ENCODE measurements at places on chromosomes 6 and 20.

DNA sequence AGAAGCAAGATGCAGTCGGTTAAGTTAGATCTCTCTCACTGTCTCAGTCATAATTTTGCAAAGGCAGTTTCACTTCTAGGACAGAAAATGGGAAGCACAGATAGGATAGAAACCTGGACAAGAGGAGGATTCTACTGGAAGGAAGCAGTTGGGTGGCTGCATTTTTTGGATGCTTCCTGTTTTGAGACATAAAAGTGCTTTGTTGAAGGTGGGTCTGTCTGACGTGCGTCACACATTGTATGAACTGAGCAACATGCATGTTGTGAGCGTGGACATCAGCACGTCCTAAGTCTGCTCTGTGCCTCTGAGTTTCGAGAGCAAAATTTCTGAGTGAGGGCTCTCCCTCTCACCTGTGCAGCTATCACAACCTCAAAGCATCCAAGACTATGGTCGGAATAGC is 68.7 kb upstream of the SNX9 start:
- no peak for DNase-seq

DNA sequence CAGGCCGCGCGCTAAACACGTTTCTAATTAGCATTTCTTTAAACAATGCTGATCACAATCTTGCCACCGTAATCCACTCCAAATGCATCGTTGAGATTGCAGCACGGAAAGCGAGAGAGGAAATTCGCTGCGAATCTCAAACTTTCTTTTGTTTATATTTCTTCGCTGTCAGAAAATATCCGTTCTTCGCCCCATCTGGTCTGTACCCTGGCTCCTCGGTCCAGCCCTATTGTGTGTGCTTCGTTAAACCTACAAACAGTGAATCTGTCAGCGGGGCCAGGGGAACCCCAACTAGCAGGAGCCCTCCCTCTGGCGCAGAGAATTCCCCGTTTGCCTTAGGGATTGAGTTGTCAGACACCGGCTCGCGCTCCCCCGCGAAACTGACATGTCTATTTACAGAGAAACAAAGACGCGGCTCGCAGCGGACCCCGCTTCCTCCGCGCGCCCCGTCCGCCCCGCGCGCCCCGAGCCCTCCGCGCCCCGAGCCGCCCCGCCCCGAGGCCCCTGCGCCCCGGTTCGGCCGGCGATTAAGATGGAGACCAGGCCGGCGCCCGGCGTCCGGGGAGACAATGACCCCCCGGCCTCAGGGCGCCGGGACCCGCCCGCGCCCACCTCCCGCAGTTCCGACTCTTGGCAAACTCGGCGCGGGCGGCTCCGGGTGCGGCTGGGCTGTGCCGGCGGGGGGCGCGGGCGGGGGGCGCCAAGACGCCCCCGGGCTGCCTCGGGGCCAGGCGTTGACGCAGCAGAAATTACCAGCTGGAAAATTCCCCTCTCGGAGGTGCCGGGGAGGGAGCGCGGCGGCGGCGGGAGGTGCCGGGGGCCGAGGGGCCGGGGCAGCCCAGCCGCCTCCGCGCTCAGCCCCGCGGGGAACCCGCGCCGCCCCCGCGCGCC is 874 bp downstream of the ZBTB46 start:
- no peak for DNase-seq

- DNase-seq = peak; percentile 26
Observed at GRCh38 chr20:44209686-44210405, 725 bp downstream of the OSER1 start.

DNA sequence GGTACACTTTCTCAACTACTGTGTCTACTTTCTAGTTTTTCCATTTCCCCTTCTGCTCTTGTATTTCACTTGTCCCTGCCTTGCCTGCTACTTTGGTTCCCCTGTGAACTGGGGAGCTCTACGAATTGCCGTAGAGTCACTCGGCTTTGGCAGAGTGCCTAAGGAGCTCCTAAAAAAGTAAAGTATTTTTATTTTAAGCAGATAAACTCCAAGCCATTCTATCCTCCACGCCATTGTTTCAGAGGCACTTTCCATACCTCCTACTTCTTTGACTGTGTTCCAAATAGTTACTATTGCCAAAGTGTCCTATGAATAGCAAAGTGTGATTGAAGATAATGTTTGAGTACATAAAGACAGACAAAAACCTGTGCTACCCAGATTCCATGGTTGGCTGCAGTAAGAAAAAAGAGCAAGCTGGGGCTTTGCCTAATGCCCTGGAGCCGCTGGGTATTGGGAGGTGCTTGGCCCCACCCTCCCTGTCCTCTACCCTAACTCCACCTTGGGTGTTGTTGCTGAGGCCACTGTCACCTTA is 5.1 kb upstream of the MBOAT1 start:
- DNase-seq = no peak

- no peak for DNase-seq
Observed at GRCh38 chr20:53752971-53753879, 159.6 kb upstream of the ZNF217 start.

DNA sequence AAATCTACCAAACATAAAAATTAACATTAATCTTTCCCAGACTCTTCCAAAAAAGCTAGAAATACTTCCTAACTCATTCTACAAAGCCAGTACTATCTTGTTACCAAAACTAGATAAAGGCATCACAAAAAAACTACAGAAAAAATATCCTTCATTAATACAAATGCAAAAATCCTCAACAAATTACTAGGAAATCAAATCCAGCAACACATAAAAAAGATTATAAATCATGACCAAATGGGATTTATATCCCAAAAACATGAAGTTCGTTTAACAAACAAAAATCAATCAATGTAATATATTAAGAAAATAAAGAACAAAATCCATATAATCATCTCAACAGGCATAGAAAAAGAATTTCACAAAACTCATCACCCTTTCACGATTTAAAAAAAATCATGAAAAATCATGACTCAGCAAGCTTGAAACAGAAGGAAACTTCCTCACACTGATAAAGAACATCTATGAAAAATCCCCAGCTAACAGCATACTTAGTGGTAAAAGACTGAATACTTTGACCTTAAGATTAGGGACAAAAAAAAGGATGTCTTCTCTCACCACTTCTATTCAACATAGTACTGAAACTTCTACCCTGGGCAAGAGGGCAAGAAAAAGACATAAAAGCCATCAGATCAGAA is 43.2 kb downstream of the RANBP9 start:
- DNase-seq = no peak

DNA sequence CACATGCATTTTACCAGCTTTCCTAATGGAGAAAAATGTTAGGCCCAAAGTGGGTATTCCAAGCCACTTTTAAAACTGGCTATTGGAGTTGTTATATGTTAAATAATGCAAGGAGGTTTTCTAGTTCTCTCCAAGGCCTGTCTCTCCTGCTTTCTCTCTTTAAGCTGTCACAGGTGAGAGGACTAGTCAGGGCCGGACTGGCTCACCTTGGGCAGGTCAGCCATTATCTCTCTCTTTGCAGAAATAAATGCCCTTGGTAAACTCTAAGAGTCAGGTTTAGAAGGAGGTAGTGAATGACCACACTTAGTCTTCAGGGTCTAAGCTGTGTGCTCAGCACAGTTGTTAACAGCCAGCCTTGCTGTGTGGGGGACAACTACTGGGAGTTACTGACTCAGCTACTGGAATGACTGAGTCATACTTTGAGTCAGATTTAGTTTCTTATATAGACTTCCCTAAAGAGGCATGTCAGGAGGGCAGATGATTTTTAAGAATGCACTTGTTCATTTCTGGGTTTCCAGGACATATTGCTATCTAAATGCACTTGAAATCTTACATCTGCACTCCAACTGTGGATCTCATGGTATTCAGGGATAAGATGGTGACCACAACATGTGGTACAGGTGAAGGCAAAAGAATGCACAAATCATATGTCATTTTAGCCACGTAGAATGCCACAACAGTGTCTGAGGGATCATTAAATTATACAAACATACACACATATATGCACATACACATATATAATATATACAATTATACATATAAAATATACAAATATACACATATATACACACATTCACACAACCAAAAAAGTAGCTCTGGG is 719.4 kb downstream of the EPM2A start:
- DNase-seq = no peak

DNA sequence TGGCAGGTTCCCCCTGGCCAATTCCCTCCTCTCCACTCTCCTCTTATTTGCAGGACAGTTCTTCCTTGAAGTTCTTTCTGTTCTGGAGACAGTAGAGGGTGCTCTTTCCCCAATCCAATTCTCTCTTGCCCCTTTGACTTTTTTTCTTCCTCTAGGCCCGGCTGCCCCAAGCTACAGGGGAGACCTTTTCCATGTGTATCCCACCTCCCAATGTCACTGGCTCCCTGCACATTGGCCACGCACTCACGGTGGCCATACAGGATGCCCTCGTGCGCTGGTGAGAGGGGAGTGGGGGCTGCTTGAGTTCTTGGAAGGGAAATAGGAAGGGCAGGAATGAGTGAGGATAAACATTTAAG is 1.5 kb downstream of the VARS2 start:
- no peak for DNase-seq

DNA sequence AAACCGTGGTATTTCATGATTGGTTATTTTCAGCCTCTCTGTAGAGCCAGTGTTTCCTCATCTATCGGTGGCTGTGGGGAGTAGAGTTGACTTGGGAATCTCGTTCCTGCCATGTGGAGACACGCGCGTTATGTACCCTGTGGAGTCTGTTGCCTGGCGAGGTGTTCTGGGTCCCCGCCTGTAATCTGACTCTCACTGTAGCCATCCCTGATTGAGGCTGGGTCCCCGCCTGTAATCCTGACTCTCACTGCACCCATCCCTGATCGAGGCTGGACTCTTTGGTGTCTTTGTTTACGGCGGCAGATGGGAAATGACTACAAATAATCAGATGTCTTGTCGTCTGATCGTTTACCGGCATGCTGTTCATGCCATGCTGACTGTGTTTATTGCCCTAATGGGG is 153.9 kb downstream of the DTNBP1 start:
- peak; percentile 50 for DNase-seq

- DNase-seq = no peak
Observed at GRCh38 chr6:159778542-159779103, 10.8 kb downstream of the TCP1 start.

- DNase-seq = no peak
Observed at GRCh38 chr6:160368670-160369069, 20.5 kb downstream of the SLC22A3 start.

GRCh38 chr6:2871953-2872352 is 30.3 kb upstream of the SERPINB1 start:
- DNase-seq = no peak

DNA sequence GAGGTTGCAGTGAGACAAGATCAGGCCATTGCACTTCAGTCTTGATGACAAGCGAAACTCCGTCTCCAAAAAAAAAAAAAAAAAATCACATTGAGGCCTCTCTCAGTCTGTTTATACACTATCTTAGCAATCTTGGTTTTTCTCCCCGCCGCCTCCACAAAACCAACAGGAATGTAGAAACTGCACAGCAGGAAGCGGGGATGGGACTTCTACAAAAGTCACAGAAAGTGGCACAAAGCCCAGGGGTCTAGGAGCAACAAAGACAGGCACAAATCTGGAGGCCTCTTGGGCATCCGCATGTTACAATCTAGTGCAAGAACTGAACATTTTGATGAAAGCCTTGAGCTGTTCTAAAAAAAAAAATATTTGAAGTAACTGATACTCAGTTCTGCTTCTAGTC is 48.6 kb downstream of the KDM1B start:
- DNase-seq = no peak

- DNase-seq = no peak
Observed at GRCh38 chr6:5055118-5055517, 30.0 kb upstream of the PPP1R3G start.

Measured in posterior cingulate gyrus (tissue), 11 donors.